ENCODE measurements at places on chromosomes 7 and 10.
A peak's percentile ranks its signal among the peaks of the same experiment; 100 is the strongest.

DNA sequence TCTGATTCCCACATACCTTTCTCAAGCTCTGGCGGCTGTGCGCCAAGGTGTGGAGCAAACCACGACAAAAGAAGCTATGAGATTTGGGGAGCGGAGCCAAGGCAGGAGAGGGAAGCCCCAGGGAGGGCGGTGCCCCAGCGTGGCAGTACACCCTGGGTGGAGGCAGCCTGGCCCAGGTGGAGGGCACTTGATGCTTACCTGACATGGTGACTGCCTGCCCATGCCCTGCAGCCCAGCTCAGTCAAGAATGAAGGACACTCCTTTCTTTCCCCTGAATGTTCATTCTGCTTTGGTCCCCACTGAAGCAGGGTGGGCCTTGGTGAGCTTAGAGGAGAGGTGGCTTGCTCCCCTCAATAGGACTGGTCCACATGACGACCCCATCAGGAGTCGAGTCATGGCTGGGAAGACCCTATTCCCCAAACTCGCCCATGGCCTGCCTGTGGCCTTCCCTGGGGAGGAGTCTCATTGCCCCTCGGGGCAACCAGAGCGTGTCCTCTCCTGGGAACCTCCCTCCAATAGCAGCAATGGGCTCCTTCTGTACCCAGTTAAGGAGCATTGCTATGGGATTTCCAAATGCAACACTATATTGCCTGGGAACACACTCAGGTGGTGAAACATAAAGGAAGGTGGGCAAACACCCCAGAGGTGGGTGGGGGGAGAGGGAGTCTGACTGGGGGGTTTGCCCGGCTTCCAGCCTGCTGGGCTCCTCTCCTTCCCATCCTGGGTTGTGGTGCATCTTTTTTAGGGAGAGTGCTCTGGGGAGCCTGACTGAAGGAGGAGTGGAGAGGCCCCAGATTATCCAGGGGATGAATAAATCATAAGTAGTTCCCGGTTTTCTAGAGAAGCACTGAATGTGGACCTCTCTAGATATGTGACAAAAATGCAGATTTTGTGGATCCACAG, 22.7 kb downstream of the RAMP3 start:
- DNase-seq = no peak

DNA sequence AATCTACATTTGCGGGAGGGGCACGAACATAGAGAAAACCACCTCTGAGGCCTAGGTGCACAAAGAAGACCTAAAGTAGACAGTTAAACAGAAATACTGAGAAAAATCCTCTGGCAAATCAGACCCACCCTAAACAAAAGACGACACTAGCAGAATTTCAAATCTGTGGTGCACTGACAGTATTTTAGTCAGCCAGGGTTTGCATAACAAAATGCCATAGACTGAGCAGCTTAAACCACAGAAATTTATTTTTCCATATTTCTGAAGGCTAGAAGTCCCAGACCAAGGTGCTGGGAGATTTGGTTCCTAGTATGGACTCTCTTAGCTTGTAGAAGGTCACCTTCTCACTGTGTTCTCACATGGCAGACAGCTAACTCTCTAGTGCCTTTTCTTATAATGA, 26.3 kb downstream of the IPMK start:
- DNase-seq = no peak

- DNase-seq = no peak
Measured at GRCh38 chr7:68537774-68538071, 1060.6 kb upstream of the AUTS2 start.

GRCh38 chr7:36943591-36944435, 219.5 kb upstream of the AOAH start:
- DNase-seq = no peak

- DNase-seq = no peak
Measured at GRCh38 chr7:15459018-15459615, 102.7 kb downstream of the AGMO start.

DNA sequence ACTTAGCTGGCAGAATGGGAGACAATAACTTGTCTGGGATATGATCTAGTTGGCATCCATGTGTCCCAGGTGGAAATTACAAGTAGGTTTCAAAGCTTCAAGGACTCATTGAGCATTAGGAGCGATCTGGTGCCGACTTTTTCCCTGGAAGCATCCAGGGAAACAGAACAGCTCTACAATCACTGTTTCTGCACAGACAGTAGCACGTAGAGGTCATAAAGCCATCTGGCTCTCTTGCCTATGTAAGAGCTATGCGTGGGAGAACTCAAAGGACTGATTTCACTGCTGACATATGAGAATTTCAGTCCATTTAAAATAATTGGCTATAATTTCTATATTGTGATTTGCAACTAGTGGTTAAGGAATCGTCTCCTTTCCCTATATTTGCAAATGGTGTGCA, 791.7 kb downstream of the REEP3 start:
- no peak for DNase-seq

DNA sequence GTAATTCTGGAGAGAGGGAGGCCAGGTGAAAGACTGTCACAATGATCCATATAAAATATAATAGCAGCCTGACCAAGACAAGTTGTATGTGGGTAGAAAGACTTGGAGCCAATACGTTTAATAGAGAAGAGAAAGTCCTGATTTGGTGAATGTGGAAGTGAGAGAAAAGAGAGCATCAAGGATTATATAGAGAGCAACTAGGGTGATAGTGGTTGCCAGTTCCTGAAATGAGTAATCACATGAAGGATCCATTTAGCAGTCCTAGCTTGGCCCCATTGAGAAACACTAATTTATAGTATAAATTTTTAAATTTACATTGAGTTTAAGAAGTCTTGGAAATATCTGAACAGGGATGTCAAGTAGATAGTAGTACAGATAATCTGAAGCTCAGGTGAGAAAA, 74.0 kb downstream of the AASS start:
- no peak for DNase-seq

- no peak for DNase-seq
Measured at GRCh38 chr10:104472957-104473745, 119.5 kb downstream of the CFAP58 start.

GRCh38 chr7:129898502-129899160, 54.1 kb downstream of the UBE2H start:
- no peak for DNase-seq

DNA sequence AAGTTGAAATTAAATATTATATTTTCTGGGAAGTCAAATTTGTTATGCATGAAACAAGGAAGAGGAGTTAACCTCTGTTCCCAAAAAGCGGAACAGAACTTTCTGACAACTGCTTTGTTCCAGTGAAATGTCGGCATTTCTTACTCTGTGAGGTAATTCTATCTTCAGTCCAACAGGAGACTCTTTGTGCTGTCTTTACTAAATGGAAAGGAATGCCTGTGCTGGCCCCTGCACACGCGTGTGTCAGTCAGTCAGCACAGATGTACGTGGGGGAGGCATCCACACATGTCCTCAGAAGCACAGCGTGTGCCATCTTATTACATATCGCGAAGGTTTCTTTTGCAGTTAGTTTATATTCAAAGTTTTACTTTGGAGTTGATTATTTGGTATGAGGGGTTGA, 37.5 kb downstream of the NET1 start:
- DNase-seq = no peak

GRCh38 chr7:7970531-7971307, 2.1 kb downstream of the GLCCI1 start:
- DNase-seq = no peak

DNA sequence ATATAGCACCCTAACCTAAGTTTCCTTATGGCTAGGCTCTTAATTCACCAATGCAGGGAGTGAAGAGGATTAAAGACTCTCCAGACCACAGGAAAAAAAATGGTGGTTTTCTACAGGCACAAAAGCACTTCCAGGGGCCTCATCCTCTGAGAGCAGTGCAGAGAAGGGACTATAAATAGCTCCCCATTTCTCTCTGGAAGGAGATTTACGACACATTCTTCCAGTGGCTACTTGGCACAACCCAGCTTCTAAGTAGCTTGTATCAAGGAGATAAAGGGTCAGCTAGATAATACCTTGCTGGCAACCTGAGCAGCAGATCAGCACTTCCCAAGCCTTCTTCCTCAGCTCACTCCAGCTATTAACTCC, 73.5 kb downstream of the CRPPA start:
- DNase-seq = no peak

DNA sequence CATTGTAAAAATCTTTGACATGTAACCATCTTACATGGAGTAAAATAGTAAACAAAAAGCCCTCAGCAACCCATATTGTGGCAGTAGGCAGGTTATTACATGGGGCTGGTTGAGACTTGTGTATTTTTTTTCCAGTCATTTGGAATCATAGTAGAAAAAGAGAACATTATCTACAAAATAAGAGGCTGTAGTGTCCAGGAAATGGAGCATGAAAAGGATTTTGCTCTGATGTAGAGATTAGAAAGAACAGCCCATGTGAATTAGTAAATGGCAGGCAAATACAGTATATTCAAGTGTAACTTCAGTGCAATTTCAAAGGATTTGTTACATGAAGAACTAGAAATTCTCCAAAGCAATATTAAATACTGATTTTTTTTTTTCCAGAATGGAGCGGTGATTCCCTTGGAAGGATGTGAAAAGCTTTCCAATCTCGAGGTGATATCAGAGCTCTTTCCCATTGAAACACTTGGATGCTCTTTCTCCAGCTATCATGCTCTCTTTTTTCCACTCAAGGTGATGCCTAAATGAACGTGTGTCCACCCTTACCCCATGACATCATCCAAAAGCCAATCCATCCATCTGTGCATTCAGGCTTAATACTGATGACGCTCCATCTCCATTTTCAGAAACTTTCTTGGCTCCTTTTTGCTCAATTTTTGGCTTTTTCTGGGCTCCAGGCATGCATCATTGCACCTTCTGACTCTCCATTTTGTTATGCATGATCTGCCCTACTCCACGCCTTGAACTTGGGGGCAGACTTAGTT, 1034.7 kb downstream of the TYW1 start:
- DNase-seq = no peak

DNA sequence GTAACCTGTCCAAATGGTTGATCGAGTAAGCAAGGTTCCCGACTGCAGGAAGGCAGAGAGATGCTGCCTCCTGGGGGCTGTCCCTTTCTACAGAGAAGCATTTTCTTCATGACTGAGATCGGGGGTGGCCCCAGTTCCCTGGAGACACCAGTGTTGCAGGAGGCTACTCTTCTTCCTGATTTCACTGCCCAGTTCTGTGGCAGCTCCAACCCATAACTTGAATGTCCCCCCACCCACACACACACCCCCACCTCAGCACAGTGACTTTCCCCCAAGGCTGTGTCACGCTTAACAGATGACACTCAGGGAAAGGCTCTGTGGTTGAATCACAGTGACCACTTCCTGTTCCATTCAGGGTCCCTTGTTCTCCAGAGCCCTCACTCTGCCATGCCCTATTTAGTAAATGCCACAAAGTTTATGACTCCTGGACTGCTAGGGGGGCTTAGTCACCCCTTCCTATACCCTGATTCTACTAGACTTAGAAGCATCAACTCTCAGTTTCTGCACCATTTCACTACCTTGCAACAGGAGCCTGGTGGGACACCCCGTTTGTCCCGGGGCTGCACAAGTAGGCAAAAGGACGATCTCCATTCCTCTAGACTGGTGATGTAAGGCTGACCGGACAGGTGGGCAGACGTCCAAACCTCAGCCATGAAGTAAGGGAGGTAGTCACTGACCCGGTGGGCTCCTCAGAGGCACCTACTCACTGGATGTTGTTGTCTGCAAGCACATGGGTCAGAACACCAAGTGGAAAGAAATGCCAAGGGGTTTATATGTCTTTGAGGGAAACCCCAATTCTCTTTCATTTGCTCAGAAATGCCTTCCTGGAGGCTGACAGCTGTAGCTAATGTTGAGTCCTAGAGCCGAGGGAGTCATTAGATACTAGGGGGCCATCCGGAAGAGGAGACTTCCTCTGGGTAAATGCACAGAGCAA, 31.3 kb upstream of the SMC3 start:
- no peak for DNase-seq

GRCh38 chr10:44959247-44960087, at the start of gene RASSF4:
TSS of gene RASSF4 (plus strand) at chr10:44959802. CDS start at chr10:44970203, 10,401 bp downstream.
- peak; percentile 85 for DNase-seq

DNA sequence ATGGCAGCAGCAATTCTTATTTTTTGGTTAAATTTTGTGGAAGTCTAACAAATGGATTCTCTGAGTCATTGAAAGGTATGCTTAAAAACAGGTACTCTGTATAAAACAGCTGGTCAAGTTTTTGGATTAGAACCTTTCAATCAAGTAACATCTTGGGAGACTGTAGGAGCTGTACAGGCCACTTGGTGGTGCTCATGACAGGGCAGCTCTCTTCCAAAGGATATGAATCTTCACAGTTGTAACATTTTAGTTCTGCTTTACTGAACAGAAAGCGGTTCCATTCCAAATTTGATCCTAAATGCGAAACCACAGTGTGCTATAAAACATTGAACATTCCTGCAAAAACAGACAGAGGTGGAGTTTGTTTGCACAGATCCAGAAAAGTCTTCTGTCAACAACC, 44.5 kb upstream of the AGR3 start:
- no peak for DNase-seq

DNA sequence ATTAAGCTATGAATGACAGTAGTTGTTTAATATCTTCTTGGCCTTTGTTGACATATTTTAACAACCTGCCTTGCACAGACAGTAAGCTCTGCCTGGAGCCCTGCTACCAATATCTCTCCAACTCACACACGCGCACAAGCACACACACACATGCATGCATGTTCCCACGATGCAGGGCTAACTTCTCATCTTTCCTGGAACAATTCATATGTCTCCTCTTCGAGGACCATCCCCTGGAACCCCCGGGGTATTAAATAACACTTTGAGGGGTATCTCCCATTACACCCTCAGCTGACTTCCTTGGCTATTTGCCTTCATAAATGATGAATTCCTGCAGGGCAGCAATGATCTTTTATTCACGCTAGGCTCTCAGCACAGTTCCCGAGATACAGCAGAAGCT, 258.0 kb downstream of the TRIL start:
- DNase-seq = no peak

GRCh38 chr7:45665172-45665571, 91.0 kb downstream of the ADCY1 start:
- DNase-seq = no peak

DNA sequence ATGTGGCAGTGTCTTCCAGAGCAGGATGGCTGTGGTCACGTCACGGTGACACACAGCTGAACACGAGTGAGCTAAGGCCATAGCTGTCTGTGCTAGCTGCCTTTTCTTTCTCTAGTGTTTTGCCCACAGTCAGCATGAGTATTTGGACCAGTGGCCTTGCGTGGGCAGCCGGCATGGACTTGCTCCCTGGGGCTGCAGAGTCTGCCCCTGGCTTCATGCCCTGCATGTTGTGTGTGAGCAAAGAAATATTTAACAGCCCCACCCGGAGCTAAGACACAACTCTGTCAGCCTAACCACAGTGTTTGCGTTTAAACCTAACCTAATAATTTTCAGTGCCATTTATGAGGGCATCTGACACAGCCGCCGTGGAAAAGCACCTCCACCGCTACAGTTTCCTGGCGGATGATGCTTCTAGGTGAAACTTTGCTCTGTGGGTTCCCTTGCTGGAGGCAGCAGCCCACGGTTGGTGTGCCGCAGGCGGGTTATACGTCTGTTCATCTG, 14.6 kb downstream of the CHST12 start:
- no peak for DNase-seq

DNA sequence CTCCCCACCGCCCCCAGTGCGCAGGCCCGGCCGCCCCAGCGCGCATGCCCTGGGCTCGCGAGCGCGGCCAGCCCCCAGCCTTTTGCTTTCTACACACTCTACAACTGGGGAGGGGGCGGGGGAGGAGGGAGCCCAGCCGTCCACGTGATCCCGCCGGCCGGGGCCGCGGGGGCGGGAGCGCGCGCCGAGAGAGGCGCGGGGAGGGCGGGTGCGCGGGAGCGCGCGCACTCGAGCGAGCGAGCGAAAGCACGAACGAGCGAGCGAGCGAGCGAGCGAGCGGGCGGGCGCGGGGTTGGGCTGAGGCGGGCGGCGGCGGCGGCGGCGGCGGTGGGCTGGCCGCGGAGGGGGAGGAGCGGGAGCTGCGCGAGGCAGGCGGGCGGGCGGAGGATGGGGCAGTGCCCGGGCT, at the start of gene AUTS2:
Gene AUTS2 (plus strand): TSS at position 395 of the 406 bp plus-strand sequence. CDS start 1,179 bp downstream, outside the sequence.
- DNase-seq = peak; percentile 2

GRCh38 chr10:129820451-129820850, 143.6 kb downstream of the EBF3 start:
- DNase-seq = no peak
